ENCODE measurements at places on chromosomes 7 and 10.

GRCh38 chr7:113283861-113284260 lies 165.5 kb upstream of the SMIM30 start:
- peak; percentile 58 for DNase-seq

GRCh38 chr7:133572087-133572486 lies 319.2 kb downstream of the EXOC4 start:
- DNase-seq, result no peak

- DNase-seq, result no peak
Observed at GRCh38 chr10:100482834-100483185, 20.0 kb downstream of the WNT8B start.

DNA sequence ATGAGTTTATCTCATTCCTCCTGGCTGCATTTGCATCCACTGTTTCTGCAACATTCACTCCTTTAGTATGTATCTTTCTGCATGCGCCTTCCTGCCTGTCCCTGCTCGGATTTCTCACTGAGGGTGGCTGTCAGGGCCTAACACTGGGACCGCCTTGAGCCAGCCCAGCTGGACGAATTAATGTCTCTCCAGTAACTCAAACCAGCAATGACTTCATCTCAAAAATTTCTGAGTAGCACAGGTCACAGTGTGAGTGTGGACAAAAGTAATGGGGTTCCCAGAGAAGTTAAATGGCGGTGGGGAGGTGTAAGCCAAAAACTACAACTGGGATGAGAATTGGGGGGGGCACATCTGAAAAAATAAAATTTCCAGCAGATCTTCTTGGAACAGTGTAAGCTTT lies 444.0 kb upstream of the MGMT start:
- DNase-seq, result no peak

DNA sequence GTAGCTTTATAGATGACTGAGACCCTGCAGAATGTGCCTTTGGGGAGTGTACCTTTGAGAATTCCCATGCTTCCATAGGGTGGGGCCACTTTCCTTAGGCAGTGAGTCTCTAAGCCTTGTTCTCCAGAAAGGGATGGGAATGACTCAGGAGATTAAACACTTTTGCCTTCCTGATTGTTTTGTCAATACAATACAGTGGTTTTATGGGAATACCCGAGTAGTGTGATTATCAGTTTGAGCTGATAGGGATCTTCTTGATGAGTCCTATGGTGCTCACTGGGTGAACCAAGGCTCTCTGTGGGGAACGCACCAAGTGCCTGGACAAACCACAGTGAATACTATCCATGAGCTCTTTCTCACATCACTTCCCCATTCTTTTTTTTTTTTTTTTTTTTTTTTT lies 6.3 kb downstream of the MYOF start:
- DNase-seq, result peak; percentile 83

DNA sequence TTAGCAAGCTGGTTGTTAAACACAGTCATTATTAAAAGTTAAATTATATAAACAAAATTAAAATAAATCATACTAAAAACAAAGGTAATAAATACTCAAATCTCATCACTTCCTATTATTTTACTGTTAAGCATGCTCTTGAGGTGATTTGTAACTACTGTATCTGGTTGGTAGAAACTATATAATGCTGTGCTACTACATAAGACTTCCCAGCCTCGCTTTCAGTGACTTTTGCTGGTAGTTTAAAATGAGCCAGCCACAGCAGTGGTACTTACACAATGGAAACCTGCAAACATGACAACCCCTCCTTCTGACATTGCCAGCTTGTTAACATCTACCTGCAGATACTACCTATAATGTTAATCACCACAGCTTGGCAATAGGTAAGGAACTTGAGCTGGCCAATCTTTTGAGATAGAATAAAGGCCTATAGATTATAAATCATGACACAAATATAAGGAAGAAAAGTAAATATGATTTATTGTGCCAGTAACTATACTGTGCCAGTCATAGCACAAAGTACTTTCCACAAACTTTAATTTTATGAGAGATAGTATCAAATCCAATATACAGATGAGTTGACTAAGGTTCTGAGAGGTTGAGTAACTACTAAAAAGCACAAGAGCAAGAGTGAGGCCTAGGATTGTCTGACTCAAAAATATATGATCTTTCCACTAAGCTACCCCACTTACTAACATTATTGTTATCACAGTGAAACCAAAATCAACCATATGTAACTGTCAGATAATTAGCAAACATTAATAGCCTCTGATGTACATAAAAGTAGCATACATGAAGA lies 181.1 kb upstream of the ASAH2 start:
- no peak for DNase-seq

DNA sequence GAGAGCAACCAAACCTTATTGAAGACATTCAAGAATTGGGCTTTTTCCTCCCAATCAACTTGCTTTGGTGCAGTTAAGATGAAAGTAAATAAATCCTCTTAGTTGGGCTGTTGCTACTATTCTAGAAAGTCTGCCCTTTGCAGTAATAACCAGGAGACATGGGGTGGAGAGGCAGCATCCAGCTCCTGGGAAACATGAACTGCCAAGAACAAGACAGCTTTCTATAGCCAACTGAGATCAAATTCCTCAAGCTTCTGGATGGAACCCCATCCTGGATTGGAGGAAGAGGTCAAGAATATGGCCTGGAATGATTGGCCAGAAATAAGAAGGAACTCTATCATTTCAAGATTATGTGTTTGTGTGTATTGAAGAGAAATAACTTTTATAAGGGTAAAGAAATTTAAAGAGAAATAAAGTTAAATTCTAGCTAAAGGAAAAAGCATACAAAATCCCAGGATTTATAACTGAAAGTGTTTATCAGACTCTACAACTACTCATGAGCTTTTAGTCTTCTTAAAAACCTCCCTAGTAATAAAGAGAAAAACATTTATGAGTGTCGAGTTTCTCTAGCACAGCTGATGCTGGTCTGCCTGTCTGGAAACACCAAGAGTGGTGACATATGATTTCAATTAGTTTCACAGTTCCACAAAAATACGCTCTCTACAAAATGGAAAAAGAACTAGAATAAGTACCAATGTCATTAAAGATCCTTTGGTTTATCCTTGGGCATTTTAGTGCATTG lies 70.1 kb upstream of the COL1A2 start:
- DNase-seq, result peak; percentile 75

- DNase-seq, result no peak
Observed at GRCh38 chr10:49189422-49189821, 1.2 kb upstream of the TMEM273 start.

GRCh38 chr10:129101232-129101980 lies 365.6 kb upstream of the MGMT start:
- no peak for DNase-seq

DNA sequence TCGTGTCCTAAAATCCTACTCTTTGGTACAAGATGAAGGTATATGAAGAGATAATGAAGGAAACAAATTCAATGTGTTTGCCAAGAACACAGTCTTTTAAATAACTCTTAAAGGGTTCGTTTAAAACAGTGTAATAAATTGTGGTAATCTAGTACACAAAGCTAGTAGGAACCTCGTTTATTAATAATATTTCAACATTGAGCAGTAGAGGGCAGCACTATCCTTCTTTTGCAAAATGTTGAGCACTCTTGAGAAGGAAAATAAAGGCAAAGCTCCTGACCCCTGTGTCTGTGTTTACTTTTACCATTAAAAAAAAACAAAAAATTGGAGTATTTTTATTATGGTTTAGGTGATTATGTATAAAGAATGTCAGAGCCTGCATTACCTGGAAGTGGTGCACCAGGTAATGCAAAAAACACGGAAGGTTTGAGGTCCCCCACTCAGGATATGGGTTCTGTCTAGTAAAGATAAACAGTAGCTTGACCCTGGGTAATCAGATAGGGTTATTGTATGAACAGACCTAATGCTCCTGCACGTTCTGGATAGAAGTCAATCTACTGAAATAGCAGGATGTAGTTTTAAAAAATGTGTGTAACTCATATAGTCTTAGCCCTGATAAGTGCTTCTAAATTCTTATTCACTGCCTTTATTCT lies 5.7 kb upstream of the GOT1 start:
- peak; percentile 59 for DNase-seq

GRCh38 chr10:126798649-126799048 lies 106.6 kb upstream of the DOCK1 start:
- no peak for DNase-seq

GRCh38 chr7:79241288-79242060 lies 212.0 kb downstream of the MAGI2 start:
- DNase-seq, result peak; percentile 79

- no peak for DNase-seq
Observed at GRCh38 chr10:6033954-6034353, 28.2 kb downstream of the IL2RA start.

DNA sequence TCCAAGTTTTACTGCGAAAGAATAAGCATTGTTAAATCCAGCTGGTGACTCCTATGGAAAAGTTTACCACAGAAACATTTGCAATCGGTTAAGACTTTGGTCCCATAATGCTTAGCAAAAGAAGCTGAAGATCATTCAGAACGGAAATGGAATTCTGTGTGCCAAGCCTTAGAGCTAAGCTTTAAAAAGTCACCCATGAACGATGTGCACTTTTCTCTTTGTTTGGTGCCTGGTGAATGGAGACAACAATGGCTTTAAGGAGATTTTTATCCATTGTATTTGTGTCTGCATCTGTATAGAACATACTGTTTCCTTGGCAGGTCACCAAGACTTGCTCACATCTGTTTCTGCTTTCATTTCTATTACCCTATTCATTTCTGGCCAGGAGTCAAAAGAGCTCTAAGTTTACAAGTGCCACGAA lies 26.3 kb upstream of the COL1A2 start:
- DNase-seq, result peak; percentile 98

DNA sequence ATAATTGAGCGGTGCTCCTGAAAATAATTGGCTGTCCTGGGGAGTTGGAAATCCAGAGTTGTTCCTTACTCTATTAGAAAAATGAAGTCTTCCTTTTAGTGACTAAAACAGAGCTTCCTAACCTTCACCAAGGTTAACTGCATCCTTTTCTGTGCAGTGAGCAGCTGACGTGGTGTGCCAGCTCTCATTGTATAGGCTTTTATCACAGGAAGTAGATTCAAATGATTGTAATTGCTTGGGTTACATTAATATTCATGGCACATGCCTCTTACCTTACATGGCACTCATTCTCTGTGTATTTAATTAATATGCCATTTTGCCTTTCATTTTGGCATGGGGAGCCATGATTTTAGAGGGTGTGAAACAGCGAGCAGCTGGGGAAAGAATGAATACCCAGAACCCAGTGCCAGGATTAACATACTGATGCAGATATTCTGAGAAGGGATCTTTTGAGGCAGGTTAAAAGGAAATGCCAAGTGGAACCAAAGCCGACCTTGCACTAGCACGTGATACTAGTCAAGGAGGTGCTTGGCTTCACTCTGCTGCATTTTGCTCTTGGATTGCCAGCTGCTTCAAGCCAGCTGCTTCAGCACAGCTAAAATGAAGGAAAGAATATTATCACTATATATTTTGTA lies 115.3 kb downstream of the ST7 start:
- DNase-seq, result no peak

DNA sequence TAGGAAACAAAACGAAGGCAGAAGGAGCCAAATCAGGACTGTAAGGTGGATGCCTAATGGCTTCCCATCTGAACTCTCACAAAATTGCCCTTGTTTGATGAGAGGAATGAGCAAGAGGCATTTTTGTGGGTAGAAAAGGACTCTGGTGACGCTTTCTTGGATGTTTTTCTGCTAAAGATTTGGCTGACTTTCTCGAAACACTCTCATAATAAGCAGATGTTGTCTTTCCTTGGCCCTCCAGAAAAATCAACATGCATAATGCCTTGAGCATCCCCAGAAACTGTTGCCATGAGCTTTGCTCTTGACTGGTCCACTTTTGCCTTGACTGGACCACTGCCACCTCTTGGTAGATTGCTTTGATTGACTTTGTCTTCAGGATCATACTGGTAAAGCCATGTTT lies 13.5 kb downstream of the PTPN12 start:
- peak; percentile 82 for DNase-seq

- DNase-seq, result no peak
Observed at GRCh38 chr10:76315240-76315639, 883.8 kb downstream of the LRMDA start.

- DNase-seq, result peak; percentile 88
Observed at GRCh38 chr10:44975431-44976331, 2.9 kb downstream of the DEPP1 start.

DNA sequence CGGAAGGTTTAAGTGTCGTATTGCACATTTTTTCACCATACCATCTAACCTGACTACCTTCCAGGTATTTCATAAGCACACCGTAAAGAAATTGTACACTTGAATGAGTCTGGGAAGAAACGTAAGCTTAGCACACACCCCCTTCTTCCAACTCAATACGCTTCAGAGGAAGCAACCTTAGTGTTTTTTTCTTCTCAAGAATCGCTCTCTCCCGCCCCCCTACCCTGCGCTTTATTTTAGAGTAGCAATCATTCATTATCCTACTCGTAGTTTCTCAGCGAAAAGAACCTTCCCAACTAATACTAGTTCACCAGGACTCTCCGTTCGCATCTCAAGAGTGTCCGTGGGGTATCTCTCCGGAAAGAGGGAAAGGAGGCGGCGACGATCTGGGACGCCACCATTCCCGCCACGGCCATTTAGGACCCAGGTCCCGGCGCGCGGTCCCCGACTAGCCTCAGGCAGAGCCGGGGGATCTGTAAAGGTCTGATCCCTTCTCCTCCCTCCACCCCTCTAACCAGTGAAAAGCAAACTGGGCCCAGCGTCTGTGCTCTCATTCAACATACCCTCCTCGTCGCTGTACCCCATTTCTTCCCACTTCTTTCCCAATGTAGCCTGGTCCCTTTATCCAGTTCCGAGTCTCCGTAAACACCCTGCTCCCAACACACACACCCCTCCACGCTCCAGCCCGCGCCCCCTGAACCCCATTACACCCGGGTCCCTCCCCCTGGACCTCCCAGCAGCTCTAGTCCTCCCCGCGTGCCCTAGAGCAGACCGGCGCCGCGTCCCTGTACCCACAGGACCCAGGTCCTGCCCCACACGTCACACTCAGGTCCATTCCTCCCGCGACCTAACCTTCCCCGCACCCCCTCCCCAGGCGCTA lies 16.0 kb downstream of the MYOZ1 start:
- no peak for DNase-seq

- DNase-seq, result no peak
Observed at GRCh38 chr7:68684996-68685395, 913.3 kb upstream of the AUTS2 start.

GRCh38 chr7:94656925-94657731 lies 1.2 kb upstream of the SGCE start:
- peak; percentile 54 for DNase-seq

GRCh38 chr10:38027986-38028385 lies 17.5 kb downstream of the ZNF33A start:
- DNase-seq, result no peak

GRCh38 chr7:14691597-14692203 lies 210.9 kb downstream of the DGKB start:
- DNase-seq, result peak; percentile 51

- DNase-seq, result no peak
Observed at GRCh38 chr10:89710753-89711152, 9.4 kb downstream of the KIF20B start.

Data from fibroblast of the aortic adventitia (primary cell).